ENCODE measurements at places on chromosomes 2 and 18.

GRCh38 chr18:76881744-76882143, 59.4 kb downstream of the ZNF236 start:
- DNase-seq, result no peak

GRCh38 chr2:234075947-234076346, 25.4 kb downstream of the SPP2 start:
- DNase-seq, result no peak

- DNase-seq, result no peak
These were observed 121.1 kb upstream of the RMP24 start for GRCh38 chr18:35851286-35851970.

DNA sequence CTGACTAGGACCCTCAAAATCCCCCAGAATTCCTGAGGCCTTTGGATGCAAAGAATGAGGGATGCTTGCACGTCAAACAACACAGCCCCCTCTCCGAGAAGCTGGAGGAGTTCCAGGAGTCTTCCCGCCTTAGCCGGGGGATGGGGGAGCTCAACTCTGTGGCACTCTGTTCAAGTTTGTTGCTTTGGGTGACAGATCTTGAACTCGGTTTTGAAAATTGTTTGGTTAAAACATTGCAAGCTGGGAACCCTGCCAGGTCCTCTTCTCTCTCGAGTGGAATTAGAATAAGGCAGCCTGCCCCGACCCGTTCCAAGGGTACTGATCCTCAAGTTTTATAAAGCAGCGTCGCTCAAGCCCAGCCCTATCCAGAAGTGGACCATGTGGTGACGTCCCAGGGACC, 244.1 kb downstream of the LOXHD1 start:
- DNase-seq, result no peak

GRCh38 chr2:70756128-70756527, 11.9 kb downstream of the ADD2 start:
- DNase-seq, result no peak

DNA sequence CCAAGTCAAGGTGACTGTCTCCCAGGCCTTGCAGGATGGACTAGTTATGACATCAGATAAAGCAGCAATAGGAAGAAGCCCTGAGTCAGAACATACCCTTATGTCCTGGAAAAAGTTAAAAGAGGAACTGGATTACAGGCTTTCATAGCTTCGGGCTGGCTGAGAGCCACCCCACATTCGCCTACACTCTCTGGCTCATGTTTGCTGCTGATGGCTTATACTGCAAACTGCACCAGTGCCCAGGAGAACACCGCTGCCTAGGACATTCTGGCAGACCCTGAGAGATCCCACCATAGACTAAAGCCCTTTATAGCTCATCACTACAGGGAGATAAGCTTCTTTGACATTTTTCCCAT, 20.3 kb downstream of the SLC8A1 start:
- peak; percentile 90 for DNase-seq

GRCh38 chr2:96950381-96951124, 35.8 kb downstream of the FAM178B start:
- DNase-seq, result no peak

DNA sequence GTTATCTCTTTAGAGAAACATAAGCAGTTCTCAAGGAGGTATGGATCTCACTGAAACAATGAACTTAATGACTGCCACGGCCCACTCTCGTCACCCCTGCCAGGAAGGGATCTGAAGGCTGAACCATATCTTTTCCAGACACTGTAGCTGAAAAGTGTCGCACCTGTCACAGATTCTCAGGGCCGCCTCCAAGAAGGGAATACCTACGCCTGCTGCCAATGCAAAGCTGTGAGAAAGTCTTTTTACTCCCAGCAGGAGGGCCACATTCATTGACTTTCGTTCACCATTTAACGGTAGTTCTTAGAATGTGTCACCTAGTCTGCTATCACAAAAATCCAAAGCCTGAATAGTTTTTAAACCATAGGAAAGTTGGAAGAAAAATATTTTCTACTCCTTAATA, 66.7 kb upstream of the SH3BP4 start:
- no peak for DNase-seq

GRCh38 chr2:188787021-188787657, 187.0 kb upstream of the COL3A1 start:
- peak; percentile 80 for DNase-seq

GRCh38 chr2:10932345-10933151, 20.8 kb downstream of the KCNF1 start:
- no peak for DNase-seq

- no peak for DNase-seq
These were observed 31.2 kb upstream of the CDKL4 start for GRCh38 chr2:39275016-39275415.

DNA sequence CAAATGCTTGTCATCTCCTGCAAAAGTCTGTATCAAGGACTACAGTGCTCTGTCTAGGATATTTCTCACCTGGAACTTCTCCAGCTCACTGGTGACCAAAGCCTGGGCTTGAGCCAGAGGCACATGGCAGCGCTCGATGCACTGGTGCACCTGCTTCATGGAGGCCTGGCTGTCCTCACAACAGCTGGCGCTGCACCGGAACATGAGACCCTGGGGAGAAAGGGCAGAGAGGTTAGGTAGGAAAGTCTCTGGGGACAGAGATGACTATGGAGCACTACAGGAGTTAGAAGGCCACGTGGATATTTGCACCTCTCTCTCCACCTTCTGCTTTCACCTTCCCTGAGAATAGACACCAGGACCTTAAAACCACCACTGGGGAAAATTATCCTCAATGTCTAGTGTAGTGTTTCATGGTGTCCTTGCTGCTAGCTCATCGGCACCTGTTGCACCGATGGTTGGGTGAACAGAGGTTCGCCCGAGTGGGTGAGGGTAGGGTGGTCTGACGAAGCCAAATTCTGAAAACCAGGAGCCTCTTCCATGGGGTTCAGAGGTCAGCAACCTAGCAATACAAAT, 1.0 kb downstream of the FAM136A start:
- DNase-seq, result no peak

DNA sequence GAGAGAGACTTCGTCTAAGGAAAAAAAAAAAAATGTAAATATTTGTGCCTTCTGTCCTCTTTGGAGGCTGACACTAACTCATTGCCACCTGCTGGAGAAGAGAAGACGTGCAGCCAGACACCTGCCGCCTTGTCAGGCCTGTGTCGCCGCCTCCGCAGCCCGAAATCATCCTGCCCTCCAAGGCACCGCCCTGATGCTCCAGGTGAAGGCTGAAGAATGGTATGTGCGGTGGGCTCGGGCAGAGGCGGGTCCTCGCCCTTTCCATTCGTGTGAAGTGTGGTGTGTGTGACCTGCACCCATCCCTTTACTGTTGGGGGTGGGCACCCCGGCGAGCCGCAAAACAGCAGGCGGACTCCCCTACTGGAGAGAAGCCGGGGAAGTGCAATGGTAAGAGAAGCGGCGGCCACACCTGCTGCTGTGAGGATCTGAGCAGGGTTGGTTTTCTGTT, 60.4 kb downstream of the FAM161A start:
- DNase-seq, result peak; percentile 22

GRCh38 chr18:64720781-64721464, 572.0 kb upstream of the LINC00305 start:
- no peak for DNase-seq

Measured in HCEC 1CT (cell line).